Non-pigmented ciliary epithelial cell (primary cell): ENCODE measurements at places on chromosomes 16 and 17.

DNA sequence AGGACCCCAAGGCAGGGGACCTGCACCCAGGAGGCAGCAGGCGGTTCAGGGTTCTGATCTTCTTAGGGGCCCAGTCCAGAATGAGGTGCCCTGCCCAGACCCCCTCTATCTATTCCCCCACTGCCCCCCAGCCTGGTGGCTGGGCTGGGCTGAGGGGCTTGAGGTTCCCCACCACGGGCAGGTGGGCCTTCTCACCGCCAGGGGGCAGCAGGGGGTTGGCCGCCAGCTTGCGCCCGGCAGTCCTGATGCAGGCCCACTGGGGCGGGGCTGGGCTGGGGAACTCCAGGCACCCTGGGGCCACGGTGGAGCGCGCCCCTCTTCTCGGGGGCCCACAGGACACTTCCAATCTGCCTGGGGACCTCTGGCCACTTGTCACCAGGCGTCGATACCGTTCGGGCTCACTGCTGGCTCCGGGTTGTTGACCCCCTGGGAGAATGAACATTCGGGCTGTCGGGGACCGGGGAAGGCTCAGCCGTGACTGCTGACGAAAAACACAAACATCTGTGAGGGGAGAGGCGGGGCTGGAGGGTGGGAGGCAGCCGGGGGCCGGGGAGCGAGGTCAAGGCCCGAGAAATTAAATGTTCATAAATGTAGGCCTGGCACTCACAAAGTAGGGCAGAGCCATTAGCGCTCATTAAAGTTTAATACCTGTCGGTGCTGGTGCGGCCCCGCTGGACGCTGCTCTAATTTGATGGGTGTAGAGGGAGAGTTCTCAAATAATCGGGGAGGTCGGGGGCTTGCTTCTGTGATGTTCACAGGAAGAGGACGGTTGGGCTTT, 219.3 kb upstream of the GSE1 start:
- DNase-seq = no peak

DNA sequence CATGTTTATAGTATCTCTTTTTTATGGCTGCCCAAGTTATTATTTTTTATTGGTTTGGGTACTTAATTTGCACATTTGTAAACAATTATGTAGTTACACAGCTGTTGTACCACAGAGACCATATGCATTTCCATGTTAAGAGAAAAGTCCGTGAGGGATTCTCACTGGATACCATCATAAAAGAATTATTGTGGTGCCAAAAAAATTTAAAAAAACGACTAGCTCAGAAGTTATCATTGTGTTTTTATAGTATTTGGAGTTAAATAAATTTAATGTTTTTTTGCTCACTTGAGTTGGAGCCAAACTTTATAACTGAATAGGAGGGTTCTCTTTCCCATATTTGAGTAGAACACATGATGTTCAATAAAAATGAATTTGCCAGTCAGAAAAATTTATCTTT, 618.7 kb downstream of the WWOX start:
- DNase-seq = no peak

DNA sequence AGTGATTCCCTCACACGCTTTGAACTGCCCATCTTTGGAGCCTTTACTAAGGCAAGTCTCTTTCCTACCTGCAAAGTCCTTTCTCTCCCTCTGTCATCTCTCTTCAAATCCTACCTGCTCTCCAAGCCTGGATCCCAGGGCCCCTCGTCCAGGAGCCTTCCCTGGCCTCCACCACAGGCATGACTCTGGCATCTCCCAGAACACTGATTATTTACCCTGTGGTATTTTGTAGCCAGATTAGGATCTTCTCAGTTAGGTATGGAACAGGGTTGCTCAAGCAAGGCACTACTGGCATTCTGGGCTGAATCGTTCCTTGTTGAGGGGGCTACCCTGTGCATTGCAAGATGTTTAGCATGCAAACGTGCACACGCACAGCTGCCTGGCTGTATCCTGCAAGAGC, 31.9 kb upstream of the POLR3E start:
- DNase-seq = no peak

GRCh38 chr17:77476931-77477805, 336.4 kb downstream of the SEC14L1 start:
- peak; percentile 88 for DNase-seq

GRCh38 chr17:47978324-47978723, 7.4 kb downstream of the CDK5RAP3 start:
- no peak for DNase-seq

- DNase-seq = no peak
Measured at GRCh38 chr17:37317867-37318266, 57.9 kb upstream of the C17orf78 start.

GRCh38 chr17:44146375-44147346, 4.9 kb downstream of the HROB start:
- no peak for DNase-seq

GRCh38 chr16:12159028-12159427, 182.5 kb downstream of the SNX29 start:
- no peak for DNase-seq

- DNase-seq = no peak
Measured at GRCh38 chr16:81650982-81651562, 128.0 kb upstream of the PLCG2 start.

- no peak for DNase-seq
Measured at GRCh38 chr16:19666477-19666876, 51.5 kb downstream of the KNOP1 start.

- DNase-seq = no peak
Measured at GRCh38 chr16:14353340-14353739, 276.7 kb downstream of the PARN start.

- DNase-seq = no peak
Measured at GRCh38 chr16:76854234-76854633, 336.8 kb upstream of the MON1B start.

- no peak for DNase-seq
Measured at GRCh38 chr16:21663889-21664647, at the start of gene OTOA. Gene OTOA (plus strand): TSS chr16:21663968. CDS start chr16:21678515, 14,547 bp downstream.

GRCh38 chr16:68190736-68191510, 45.0 kb downstream of the ESRP2 start:
- no peak for DNase-seq

DNA sequence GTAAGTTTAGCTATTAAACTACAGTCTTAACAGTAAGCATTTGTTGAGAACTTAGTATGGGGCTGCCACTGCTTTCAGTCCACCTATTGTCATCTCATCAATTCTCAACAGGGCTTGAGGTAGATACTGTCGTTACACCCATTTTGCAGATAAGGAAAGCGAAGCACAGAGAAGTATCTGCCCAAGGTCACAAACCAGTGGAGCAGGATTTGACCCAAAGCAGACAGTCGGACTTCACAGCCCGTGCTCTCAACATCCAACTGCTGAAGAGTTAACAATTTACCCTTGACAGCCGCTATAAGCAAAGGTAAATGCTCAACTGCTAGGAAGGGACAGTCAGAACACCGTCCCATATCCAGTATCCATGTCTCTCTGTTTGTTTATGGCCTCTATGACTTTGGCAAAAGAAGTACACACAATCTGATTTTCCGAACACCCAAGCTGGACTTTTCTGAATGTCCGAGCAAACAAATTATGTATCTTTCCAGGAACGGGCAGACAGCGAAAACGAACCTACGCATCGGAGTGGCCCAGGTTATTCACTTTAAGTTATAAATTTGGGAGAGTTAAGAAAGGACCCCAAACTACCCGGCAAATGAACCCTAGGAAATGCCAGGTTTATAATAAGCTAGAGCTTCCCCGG, 1.2 kb downstream of the SIAH1 start:
- DNase-seq = no peak

GRCh38 chr16:87930456-87930855, 5.9 kb downstream of the CA5A start:
- DNase-seq = no peak

- DNase-seq = no peak
Measured at GRCh38 chr17:76379275-76379641, 5.2 kb upstream of the SPHK1 start.

DNA sequence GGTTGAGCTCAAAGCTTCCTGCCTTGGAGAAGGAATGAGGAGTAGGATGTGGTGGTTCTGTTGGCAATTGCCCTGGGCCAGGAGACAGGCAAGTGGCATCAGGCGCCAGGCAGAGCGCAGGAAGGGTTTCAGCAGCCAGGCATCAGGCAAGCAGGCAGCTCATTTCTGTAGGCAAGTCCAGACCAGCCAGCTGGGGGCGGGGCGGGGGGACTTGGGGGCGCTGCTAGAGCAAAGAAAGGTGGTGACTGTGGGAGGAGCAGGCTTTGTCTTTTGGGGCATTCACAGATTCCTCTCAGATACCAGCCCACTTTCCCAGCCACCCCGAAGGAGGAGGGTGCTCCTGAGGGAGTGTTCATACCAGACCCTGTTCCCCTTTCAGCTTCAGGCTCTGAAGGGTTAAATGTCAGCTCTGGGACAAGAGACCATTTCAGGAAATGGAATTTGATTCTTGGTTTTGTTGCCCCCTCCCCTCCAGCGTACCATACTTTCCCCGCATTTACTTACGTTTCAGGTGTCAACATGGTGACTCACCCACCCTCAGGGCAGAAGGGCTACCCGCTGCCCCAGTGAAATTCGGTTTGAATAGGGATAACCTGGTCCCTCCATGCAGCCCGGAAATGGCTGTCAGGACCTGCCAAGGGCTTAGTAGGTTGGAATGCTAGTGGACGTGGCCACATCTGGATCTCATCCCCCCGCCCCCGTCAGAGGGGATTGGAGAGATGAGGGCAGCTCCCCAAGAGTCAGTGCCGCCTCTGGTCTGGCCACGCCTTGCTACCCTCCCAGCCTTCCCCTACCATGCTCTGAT, 13.2 kb downstream of the NGFR start:
- no peak for DNase-seq

DNA sequence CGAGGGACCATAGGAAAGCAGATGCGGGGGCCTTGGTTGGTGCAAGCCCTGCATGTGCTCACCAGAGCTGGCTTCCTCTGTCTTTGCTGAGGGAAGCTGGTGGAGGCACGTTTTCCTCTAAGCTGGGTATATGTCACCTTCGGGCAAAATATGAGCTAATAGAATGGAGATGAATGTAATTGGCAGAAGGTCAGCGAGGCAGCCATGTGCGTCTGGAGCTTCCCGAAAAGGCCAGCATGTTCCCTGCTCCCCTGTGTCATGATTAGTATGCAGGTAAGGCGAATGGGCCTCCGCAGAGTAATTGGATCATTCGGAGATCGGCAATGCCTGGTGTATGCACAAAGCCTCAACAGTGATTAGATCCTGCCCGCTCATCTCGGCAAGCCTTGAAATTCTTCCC, 806.2 kb upstream of the EEF2KMT start:
- DNase-seq = no peak

DNA sequence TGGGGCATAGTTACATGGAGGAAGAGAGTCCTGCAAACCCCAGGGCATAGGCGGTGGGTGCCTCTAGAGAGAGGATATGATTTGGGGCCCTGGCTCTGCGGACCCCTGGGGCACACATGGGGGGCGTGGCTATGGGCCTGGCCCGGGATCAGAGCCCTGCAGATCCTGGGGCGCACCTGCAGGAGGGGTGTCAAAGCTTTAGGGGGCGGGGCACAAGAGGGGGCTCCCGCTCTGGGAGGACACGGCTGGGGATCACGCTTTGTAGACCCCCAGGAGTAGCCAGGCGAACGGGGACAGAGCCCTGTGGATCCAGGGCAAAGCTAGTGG, 497 bp downstream of the BCL7C start:
- no peak for DNase-seq

DNA sequence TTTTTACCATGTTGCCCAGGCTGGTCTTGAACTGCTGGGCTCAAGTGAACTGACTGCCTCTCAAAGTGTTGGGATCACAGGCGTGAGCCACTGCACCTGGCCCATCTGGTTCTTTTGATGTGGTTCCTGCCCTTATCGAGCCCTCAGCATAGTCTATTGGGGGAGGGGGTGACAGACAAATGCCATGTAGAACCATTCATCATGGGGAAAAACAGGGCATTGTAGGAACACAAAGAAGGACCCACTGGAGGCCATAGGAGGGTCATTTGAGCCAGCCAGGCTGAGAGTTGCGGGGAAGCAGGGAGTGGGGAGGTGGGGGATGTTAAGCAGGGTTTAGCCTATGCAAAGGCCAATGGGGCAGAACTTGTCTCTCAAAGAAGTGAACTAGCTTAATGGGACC, 11.9 kb downstream of the SEC14L5 start:
- no peak for DNase-seq

DNA sequence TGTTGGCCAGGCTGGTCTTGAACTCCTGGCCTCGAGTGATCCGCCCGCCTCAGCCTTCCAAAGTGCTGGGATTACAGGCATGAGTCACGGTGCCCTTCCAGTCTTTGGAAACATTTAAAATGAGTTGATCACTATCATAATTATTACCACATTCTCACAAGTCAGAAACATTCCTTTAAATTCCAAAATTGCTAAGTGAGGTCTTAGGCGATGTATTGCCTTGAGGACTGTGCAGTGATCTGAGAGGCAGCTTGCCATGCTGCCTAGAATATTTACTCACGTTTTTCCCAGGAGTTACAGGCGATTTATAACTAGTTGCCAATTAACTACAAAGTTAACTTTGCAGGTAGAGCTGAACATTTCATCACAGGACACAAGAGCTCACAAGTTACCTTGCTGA, 5.7 kb upstream of the ATXN1L start:
- no peak for DNase-seq

DNA sequence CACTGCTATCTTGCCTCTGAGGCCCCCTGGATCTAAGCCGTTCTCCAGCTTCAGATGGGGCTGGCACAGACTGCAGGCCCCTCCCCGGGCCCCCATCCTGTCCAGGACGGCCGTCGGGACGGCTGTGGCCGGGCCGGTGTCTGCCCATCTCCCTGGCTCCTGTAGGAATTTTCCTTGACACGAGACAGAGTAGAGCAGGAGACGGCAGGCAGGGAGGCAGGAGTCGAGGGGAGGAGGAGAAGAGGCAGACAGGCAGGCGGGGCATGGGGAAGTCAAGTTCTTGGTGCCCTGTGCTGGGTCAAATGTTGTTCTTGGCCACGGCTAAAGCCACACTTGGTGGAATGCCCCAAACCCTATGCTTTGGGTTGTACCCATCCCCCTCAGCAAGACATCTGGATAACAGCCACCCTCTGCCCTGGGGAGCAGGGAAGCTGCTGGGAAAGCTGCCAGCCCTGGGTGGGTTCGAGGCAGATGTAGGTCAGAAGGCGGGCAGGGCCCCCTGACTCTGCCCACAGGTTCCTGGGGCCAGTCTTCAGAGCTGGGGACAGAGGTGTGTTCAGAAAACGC, 4.0 kb downstream of the C1QTNF1 start:
- no peak for DNase-seq

GRCh38 chr17:35256629-35257028, 13.8 kb downstream of the SLFN5 start:
- DNase-seq = no peak

- no peak for DNase-seq
Measured at GRCh38 chr16:10373556-10373955, 12.3 kb upstream of the ATF7IP2 start.

DNA sequence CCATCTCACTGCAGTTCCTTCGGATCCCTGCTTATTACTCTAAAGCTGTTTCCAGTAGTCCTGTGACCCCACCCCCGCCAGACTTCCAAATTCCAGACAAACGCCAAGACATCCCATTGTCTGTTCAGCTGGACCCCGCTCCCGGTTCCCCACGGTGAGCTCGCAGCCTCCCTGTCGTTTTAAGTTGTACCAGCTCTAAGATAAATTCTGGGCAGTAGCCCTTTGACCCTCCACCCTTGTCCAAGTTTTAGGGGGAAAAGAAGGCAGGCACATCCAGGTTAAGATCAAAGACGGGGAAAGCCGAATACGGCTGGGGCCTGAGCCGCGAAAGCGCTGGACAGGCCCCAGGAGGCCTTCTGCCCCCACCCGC, 589 bp downstream of the ARL6IP1 start:
- no peak for DNase-seq

GRCh38 chr16:58513874-58514273, 1.4 kb upstream of the SETD6 start:
- DNase-seq = no peak
